CD4-positive, alpha-beta T cell treated with Interleukin-4 for 1 hour (primary cell): ENCODE measurements at places on chromosomes 16 and 17.

DNA sequence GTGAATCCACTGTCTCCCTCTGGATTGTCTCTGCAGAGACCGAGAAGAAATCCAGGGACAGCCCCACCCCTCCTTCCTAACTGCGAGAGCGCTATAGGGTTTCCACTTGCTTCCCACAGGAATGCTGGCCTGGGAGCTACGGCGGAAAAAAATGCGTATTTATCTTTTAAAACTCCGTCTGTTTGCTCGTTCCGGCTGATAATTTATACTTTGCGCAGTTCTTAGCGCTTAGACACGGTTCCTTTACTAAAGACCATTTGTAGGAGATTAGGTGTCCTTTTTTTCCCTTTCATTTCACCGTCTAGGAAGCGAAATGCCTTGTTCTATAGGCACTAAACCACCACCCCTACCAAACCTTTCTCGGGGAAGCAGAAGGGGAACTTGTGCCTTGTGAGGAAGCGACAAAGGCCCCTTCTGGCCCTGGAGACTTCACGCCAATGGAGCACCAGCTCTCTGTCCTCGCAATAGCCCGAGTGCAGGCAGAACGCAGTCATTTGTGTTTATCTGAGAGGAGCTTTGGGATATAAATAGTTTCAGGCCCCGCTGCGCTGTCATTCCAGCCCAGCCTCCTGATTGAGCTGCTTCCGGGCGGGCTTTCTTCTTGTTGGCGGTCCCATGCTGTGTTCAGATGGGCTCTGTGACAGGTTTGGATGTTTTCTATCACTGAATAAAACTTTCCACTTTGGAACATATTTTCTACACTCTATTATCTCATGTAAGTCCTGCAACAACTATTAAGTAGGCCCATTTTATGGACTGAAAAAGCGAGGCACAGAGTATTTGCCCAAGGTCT lies 791 bp upstream of the SUPT4H1 start:
- DNase-seq: peak; percentile 25

DNA sequence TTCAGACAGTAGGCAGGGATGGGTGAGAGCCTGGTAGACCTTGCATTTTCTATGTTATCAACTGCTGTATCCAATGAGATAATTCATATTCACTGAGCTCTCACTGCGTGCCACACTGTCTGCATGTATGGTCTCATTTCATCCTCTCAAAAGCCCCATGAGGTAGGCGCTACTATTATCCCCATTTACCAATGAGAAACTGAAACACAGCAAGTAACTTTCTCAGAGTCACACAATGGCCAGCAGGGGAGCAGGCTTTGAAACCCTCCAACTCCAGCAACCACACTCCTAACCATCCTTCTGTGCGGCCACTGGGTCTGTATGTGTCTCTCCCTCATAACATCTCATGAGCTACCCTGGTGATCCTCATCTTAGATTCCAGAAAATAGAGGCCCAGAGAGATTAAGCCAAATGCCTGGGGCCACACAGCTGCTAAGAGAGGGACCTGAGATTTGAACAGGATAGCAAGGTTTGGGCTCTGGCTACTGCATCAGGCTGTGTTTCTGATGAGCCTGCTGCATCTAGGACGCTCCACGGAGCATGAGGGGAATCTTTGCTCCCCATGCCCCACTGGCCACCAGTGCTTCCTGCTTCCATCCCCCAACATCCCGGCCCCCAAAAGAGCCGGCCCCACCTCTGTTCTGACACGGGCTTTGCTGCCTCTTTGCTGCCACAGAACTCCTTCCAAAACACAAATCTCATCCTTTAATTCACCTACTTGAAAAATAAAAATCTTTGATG lies 3.2 kb downstream of the CCR7 start:
- peak; percentile 85 for DNase-seq

DNA sequence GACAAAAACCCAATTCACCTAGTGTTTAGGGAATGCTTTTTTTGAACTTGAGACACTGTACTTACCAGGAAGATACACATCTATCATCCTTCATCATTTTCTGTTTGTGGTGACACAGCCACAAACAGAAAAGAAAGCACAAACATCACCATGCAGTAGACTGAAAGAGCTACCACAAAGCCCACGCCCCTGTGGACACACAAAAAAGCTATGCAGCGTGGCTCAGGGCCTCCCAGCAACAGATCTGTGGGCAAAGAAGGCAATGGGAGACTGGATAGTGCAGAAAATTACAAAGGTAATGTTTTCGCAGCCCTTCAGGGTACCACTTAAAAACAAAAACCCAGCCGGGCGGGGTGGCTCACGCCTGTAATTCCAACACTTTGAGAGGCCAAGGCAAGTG lies 9.6 kb downstream of the COTL1 start:
- peak; percentile 66 for DNase-seq

DNA sequence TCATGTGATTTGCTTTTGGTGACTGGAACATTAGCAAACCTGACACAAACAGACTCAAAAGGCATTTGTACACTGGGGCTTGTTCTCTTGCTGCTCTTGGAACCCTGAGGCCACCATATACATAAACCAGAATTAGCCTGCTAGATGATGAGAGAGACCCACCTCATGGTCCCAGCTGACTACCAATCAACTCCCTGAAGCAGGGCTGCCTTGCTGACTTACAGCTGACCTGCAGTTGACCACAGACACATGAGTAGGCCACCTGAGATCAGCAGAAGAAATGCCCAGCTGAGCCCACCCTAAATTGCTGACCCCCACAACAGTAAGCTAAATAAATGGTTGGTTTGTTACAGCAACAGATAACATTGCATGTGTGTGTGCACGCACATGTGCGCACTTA lies 28.7 kb downstream of the BRIP1 start:
- DNase-seq: no peak

DNA sequence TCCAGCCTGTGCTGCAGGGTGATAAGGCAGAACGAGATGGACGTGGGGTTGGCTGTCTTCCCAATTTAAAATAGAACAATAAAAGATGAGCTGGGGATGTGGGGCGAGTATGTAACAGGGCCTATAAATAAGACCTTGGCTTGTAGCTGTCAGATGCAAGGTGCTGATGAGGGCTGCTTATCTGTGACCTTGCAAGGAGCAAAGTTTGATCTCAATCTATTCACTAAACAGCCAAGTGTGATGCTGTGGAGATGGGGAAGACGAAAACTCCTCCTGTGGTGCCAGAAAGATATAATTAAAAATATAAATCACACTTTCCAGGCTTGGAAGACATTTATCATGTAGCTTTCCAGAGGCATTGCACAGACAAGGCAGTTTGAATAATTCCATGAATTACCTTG lies 26.7 kb upstream of the TEX2 start:
- DNase-seq: no peak

DNA sequence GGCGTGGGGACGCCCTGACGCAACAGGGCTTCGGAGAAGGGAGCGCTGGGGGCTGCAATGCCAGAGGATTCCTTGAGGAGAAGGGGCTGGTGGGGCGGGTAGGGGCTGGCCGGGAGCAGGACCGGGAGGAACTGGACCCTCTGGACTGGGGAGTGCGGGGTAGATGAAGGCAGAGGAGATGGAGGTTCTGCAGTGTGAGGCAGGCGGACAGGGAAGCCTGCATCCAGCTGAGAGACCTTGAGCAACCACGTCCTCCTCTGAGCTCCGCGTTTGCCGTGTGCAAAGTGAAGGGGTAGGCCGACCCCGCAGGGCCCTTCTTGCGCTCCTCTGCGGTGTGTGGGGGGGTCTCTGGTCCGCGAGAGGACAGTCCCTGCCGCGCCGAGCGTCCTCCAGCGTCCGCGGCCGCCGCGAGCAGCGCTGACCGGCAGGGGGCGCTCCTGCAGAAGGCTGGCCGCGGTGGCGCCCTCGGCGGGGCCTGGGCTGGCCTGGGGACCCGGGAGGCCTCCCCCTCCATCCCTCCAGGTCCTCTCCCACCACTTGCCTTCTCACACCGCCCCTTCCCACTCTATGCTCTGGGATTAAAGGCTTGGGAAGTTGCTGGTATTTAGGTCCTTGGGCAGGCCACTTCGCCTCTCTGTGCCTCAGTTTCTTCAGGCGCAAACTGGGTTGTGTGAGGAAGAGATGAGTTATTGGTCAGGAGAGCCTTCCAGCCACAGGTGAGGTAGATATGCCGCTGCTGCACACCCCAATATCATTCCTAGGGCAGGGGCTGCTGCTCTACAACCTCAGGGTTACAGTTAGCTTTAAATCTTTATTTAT lies 9.6 kb upstream of the WNT9B start:
- DNase-seq: no peak

DNA sequence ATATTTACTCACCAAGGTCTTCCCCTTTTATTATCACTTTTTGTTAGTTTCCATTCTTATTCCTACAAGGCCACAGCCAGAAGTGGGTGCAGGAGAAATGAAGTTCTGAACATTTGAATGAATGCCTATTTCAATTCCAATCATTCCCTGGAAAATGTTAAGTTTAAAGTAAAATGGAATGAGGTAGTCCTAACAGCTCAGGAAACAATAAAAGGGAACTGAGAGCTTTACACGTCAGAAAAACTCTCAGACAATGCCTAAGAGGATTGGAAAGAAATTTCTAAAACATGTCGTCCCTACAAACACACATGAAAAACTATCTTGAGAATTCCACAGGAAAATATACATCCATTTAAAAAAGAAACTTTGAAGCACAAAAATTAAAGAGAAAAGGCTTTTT lies 238.8 kb downstream of the STX8 start:
- no peak for DNase-seq

GRCh38 chr16:17691106-17691898 lies 220.5 kb upstream of the XYLT1 start:
- no peak for DNase-seq

GRCh38 chr17:47703191-47703591 lies 9.2 kb downstream of the TBKBP1 start:
- DNase-seq: peak; percentile 47

DNA sequence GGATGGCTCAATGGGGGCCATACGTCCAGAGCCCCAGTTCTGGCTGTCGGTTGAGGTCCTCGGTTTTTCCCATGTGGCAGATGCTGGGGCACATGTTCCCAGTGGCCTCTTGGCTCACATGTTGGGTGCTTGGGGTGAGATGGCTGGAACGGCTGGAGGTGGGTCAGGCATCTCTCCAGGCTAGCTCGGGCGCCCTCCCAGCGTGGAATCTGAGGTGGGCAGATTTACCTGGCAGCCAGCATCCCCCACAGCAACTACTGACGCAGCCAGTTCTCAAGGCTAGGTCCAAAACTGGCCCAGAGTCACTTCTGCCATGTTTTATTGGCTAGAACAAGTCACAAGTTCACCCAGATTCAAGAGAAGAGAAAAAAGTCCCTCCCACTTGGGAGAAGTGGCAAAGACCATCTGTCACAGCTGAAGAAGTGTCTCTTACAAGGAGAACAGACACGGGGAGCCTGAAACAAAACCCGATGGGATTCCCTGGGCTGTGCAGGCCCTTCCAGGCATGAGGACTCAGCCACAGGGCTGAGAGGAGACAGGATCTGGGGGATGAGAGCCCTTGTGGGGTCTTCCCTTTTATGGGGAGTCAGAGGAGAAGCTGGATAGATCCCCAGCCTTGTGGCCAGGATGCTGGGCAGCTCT lies 15.2 kb downstream of the ACE start:
- no peak for DNase-seq

DNA sequence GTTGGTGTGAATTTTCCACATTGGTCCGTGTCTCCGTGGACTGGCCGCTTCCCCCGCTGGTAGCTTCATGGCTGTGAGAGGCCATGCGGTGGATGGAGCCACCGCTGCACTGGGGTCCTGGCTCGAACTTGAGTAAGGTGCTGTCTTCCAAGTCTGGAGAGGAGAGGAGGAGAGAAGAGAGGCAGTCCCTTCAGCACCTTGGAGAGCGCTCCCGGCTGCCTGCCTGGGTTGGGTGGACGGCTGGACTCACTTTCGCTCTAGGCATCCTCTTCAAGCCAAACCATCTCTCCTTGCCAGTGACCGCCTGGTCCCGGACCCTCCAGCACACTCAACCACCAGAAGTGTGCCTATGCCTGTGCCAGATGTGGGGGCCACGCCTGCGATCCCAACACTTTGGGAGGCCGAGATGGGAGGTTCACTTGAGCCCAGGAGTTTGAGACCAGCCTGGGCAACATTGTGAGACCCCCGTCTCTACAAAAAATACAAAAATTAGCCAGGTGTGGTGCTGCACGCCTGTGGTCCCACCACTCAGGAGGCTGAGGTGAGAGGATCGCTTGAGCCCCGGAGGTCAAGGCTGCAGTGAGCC lies 6.2 kb downstream of the JPH3 start:
- no peak for DNase-seq

GRCh38 chr17:67051155-67051538 lies 6.8 kb downstream of the CACNG1 start:
- DNase-seq: no peak

GRCh38 chr17:47816947-47817346 lies 4.6 kb downstream of the OSBPL7 start:
- no peak for DNase-seq

DNA sequence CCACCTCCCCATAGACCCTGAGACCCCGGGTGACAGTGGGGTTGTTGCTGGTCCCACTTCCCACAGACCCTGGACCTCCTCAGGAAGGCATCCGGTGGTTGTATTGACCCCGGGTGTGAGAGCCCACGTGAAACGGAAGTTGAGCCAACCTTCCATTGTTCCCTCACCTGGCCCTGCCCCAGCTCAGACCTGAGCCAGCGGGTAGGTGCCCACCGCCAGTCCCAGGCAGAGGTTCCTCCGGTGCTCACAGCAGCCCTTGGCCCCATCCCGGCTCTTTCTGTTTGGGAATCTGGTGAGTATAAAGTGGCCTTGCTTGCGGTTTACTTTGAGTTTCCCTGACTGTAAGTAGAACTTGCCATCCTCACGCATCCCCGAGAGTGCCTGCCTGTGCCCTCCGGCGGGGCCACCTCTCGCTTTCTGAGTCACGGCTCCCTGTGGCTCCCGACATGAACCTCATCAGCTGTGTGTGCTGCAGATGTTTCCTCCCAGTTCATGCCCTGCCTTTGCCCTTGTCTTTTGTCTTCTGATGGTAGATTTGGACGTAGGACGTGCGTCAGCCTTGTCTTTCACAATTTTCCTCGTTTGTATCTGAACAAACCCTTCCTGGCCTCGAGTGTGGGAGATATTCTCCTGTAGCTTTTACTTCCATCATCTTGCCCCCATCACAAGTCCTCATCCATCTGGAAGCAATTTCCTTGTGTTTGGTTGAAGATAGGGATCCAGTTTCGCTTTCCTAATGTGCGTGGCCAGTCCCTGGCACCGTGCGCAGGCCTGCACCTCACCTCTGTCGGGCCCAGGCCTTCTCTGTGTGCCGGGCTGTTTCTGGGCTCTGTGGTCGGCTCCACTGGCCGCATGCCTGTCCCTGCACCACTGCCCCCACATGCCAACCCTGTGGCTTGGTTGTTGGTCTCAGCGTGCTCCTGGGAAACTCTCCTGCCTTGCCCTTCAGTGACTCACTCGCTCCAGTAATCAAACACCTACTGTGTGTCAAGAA lies 76.0 kb downstream of the METRNL start:
- peak; percentile 18 for DNase-seq

GRCh38 chr16:76318565-76318964 lies 41.4 kb downstream of the CNTNAP4 start:
- DNase-seq: no peak

GRCh38 chr16:85407-85782 lies 7.4 kb downstream of the MPG start:
- DNase-seq: no peak
